Lower leg skin (tissue), 4 donors: ENCODE measurements at places on chromosomes 2 and 18.

GRCh38 chr2:153416071-153416470 is 62.5 kb downstream of the RPRM start:
- DNase-seq: no peak

DNA sequence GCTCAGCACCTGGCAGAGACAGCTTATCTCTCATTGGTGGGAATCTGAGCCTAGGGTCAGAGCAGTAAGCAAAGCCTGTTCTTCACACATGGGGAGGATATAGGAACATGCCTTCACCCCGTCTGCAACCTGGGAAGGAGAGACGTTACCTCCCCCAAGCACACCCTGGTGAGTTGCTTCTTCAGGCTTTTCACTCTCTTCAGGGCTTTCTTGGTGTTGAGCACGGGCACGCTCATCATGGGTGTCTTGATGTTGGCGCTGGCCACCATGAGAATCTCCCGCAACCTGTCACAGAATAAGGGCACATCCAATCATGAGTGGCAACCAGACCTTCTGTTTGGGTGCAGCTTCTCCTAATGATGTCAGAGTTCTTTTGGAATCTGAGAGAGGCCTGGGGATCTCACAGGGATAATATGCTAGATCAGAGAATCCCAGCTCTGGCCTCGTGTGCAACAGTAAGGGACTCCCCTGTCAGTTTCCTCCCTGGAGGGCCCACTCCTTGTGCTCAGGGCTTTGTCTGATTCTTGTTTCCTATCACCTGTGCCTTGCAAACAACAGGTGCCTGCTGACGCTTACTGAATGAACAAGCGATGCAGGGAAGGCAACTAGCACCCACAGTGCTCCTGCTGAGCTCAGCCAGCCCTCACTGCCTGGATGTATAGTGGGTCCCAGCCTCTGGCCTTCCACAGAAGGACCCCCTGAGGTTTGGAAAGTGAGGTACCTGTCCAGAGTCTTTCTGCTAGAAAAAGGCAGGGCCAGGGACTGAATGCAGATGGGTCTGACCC is 66.3 kb downstream of the POLR1A start:
- peak; percentile 79 for DNase-seq

- DNase-seq: no peak
Measured at GRCh38 chr2:116489944-116490343, 1324.5 kb upstream of the DDX18 start.

GRCh38 chr2:235135990-235136561 is 184.3 kb downstream of the SH3BP4 start:
- peak; percentile 91 for DNase-seq

GRCh38 chr2:207008105-207008990 is 69.0 kb downstream of the CPO start:
- DNase-seq: no peak

- no peak for DNase-seq
Measured at GRCh38 chr2:99085421-99085820, 56.1 kb upstream of the C2orf15 start.

GRCh38 chr2:183522489-183523266 is 398.4 kb downstream of the NUP35 start:
- no peak for DNase-seq

DNA sequence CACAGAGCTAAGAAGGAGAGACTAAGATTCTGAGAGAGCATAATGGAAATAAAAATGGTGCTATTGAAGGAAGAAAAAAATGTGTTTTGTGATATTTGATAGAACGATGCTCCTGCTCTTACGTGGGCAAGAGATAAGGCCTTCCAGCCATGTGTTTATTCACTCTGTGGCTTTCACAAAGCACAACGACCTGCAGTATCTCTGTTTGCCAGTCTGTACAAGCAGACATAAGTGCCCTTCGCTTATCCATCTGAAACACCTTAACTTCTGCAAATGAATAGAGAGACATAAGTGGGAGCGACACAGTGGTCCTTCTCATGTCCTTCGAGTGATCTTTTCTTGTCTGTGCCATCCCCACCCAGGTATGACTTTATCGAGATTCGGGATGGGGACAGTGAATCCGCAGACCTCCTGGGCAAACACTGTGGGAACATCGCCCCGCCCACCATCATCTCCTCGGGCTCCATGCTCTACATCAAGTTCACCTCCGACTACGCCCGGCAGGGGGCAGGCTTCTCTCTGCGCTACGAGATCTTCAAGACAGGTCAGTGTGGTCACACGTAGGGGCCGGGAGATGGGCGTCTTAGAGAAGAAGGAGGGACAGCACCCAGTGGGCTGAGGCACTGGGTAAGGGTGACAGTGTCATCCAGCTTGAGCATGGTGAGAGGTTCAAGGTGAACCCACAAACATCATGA is 33.7 kb downstream of the NRP2 start:
- no peak for DNase-seq

DNA sequence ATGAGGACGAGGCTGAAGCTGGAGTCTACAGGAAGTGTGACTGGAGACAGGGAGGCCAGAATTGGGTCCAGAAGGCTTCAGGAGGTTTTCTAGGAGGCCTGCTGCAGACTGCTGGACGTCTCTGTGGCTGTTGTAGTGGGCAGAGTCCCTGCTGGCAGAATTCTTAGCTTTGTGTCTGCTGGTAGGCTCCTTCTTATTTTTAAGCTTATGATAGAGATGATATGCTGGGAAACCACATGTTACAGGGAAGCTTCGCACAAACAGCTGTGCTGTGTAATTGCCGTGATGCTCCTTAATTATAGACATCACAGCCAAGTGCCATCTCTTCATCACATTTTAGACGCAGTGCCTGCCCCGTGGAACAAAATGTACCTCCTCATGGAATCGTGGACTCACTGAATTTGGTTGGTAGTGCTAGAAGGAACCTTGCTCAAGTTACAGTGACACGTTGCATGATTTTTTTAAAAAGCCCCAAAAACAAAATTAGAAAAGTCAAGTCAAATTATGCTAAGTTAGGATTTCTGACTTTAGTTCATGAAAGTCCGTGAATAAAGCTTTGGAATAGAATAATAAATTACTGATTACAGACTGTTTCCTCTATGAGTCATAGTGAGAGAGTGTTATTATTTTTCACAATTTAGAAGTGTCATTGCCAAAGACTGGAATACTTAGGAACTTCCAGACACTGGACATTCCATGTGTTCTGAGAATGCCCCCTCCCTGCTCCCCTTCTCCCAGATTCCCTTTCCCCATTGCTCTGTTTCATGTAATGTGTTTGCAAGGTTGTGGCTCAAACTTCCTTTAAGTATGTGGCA is 144.1 kb downstream of the FHOD3 start:
- no peak for DNase-seq

GRCh38 chr2:9256147-9256546 is 49.5 kb downstream of the ASAP2 start:
- DNase-seq: no peak

DNA sequence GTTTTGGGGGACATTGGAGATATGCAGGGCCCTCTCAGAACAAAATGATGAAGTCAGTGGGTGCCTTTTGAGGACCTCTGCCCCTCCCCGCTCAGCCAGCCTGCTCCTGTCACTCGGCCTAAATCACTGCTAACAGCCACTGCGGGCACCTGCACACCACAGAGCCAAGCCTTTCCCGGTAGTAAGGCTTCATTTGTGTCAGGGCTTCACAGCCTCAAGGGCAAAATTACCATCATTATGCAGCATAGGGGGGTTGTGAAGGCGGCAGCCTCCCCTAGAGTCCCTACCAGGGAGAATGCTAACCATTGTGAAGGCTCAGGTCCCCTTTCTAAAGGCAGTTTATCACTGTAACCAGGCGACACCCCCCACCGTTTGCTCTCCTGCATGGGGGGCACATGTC is 519.8 kb upstream of the MYT1L start:
- no peak for DNase-seq

GRCh38 chr18:70289351-70290312 is 787 bp downstream of the SOCS6 start:
- no peak for DNase-seq

GRCh38 chr2:129056309-129056958 is 737.8 kb upstream of the HS6ST1 start:
- DNase-seq: peak; percentile 52

GRCh38 chr2:196247976-196248280 is 76.5 kb upstream of the STK17B start:
- DNase-seq: no peak

GRCh38 chr2:189421644-189422043 is 19.6 kb upstream of the WDR75 start:
- no peak for DNase-seq

DNA sequence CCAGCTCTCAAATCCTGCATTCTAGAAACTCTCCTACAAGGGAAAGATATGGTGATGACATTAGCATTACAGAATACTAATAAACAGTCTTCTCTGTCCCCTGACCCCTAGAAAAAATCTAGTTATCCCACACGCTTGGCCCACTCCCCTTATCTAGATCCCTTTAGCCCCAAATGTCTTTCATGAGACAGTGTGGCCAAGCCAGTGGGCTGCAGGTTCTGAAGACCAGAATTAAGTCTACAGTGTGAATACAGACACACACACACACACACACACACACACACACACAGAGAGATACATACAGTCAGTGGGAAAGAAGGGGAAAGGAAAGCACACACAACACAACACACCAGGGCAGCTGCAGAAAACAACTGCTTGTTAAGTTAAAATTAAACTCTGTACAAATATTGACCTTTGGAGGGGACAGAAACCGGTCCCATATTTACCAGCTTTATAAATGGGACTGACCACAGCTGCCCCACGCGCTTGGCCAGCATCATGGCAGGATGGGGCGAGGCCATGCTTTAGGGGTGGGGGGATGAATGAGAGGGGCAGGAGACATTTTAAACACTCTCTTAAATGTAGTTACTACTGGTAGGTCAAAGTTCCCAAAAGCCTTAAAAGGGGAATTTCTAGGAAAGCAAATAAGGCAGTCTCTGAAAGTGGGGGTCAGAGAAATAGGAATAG is 49.1 kb downstream of the NHEJ1 start:
- no peak for DNase-seq

DNA sequence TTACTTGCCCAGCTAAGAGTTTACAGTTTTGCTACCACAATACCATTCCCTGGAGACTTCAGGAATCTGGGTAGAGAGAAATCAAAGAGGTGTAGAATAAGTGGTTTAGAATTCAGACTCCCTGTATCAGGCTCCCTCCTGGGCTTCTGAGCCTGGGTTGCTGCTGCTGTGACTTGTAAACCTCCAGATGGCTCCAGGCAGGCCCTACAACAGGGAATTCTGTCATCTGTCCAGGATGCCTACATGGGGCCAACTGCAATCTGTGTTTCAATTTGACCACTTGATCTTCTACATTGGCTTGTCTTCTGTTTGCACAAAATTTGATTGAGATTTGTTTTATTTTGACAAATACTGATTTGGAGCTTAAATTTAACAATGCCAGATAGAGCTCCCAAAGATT is 183.9 kb downstream of the RAD51AP2 start:
- DNase-seq: no peak

- no peak for DNase-seq
Measured at GRCh38 chr18:3059272-3059671, 46.3 kb upstream of the LPIN2 start.

DNA sequence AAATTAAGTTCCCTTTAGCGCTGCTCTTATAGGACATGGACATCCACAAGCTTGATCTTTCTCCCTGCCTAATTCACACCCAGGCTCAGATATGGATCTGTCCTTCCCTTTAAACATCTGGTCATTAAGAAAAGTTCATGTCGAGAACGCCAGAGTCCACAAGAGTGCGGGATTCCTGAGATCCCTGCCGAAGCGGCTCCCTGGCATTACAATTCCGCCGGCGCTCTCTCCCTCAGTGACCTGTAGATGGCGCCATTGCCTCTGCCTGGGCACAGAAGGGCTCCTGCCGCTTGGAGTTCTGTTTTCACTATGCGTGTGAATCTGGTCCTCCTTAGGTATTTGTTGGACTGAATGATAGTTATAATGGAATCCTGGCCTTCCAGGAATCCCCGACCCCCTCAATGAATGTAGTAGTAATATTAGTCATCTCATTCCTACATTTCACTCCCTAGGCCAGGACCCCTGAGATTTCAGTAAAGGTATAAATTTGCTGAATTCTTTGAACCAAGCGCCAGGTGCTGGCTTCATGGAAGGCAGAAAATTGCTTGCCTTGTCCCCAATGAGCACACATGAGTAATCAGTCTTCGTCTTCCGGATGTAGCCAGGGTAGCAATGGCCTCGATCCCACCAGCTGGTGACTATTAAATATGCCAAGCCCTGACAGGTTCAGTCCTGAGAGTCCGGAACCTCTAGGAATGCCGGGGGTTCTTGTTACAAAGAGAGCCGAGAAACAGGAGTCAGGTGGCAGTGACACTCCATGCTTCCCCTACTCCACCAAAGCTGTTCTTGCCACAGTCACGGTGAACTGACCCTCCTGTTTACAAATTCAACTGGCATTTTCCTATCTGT is 26.4 kb upstream of the CD207 start:
- DNase-seq: peak; percentile 96

DNA sequence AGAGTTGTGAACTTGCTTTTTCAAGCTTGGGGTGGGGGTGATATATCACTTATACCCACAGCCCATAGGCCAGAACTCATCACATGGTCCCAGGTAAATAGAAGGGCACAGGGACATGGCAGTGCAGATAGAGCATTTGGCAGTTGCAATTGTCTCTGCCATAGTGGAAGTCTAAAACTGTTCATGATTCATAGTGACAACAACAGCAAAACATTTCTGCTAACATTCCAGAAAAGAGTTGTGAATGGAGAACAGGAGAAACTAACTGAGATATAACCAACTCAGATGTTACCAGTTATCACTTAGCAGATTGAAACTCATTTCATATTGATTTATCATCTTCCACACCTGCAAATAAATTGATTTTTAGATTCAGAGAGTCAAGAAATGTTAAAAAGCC is 278.6 kb upstream of the KYNU start:
- DNase-seq: no peak

DNA sequence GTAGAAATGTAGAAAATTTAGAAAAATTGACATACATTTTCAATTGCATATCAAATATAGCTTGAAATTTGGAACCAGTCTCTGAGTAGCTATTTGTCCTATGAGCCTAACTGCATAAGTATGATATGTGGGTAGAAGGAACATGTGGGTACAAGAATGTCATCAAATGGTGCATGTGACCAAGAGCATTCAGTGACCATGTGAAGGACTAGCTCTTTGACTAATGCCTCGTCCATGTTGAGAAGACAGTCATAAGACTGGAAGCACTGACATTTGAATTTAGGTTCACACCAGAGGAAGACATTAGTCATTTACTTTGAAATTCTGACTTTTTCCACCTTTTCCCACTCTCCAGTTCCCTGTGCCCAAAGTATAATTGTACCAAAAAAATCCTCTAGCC is 12.6 kb downstream of the MRPL44 start:
- DNase-seq: no peak

GRCh38 chr2:53569957-53570727 is 197.5 kb upstream of the CHAC2 start:
- no peak for DNase-seq
